ENCODE measurements at places on chromosomes 4 and X.

DNA sequence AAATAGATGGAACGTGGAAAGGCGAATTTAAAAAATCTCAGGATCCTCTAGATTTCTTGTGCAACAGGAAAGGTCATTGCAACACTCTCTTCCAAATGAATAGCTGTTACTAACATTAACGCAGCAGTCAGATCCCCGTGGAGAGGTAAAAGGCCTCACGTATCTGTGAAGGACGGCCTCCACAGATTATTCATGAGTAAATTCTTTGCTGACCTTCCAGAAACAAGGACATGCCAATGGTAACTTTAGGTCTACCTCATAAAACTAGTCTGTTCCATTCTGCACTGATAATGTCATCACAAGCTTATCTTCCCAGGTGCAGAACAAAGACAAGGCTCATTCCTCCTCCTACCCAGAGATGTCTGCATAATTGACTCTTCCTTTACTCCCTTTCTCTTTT, 16.1 kb upstream of the REPS2 start:
- DNase-seq: no peak

GRCh38 chrX:140104760-140105159, 139.4 kb upstream of the CXorf66 start:
- DNase-seq: no peak

- no peak for DNase-seq
These were observed 99.4 kb upstream of the PUDP start for GRCh38 chrX:7247346-7247745.

- DNase-seq: no peak
These were observed 99.5 kb upstream of the NKX1-1 start for GRCh38 chr4:1505511-1506460.

- DNase-seq: no peak
These were observed 358.9 kb downstream of the GPAT3 start for GRCh38 chr4:83894831-83895230.

DNA sequence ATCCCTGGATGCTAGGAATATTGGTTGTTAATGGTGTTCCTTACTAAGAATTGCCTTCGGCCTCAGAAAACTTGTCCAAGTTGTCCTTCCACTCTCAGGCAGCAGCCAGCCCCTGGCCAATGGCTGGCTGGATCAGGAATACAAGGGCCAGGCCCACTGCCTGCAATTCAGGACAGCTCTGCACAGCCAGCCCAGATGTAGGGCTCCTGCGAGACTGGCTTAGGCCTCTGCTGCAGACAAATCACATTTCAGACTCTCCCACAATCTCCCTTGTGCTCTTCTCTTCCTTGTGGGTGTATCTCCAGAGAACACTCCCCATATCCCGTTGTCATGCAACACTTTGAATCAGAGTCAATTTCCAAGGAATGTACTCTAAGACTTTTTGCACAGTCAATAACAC, 747.6 kb upstream of the FTHL17 start:
- DNase-seq: no peak

GRCh38 chr4:161931089-161931488, 232.7 kb downstream of the FSTL5 start:
- no peak for DNase-seq

- no peak for DNase-seq
These were observed 51.7 kb downstream of the METTL14 start for GRCh38 chr4:118736900-118737299.

- DNase-seq: no peak
These were observed 62.0 kb downstream of the ASMT start for GRCh38 chrX:1676866-1677265.

DNA sequence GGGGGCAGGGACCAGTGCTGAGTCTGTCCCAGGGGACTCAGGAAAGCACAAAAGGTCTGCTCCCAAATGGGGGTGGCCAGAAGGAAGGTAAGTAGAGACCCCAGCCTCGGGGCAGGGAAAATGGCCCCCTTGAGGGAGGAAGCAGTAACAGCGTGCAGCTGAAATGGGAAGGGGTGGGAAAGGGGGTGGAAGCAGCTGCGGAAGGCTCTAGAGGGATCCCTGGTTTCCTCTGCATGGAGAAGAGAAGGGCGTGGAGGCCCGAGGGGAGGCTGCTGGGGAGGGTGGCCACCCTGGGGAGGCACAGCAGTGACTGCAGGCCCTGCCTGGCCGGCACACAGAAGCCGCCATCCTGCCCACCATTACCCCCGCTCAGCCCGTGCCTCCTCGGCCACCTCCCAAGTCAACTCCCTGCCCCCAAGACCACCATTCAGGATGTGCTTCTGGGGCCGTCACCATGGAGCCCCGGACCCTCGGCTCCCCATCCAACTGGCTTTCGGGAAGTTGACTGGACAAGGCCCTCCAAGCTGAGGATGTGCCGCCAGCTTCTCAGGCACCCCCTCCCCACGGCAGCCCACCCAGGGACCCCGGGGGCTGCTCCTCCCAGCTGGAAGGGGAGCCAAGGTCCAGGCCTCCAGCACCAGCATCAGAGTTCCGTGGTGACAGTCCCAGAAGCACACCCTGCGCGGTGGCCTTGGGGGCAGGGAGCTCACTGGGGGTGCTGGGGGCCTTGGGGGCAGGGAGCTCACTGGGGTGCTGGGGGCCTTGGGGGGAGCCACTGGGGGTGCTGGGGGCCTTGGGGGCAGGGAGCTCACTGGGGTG, 23.6 kb downstream of the CFAP99 start:
- no peak for DNase-seq

GRCh38 chrX:102708900-102709299, 3.3 kb upstream of the GPRASP2 start:
- DNase-seq: no peak

GRCh38 chr4:8275548-8275910, 6.0 kb downstream of the HTRA3 start:
- DNase-seq: no peak

DNA sequence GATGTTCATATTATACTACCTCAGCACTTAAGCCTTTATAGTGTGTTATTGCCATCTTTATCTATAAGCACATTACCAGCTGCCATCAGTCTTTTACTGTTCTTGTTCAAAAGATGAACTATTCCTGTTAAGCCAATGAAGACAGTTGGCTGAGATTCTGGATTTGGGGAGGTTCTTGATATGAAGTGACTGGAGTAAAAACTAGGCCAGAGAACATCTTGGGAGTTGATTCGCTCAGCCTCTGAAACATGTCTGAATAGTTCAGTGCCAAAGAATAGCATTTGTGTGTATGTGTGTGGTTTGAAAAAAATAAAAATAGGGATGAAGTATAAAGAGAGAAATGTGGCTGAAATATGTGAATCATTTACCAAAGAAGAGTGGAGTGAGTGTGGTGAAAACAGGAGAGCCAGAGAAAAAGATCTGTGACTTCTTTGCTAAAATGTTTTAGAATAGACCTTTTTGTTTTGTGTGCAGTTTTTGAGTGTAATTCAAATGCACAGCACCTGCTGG, 15.2 kb downstream of the EXOC1 start:
- DNase-seq: no peak

GRCh38 chrX:55715847-55716246, 1.7 kb upstream of the RRAGB start:
- no peak for DNase-seq

DNA sequence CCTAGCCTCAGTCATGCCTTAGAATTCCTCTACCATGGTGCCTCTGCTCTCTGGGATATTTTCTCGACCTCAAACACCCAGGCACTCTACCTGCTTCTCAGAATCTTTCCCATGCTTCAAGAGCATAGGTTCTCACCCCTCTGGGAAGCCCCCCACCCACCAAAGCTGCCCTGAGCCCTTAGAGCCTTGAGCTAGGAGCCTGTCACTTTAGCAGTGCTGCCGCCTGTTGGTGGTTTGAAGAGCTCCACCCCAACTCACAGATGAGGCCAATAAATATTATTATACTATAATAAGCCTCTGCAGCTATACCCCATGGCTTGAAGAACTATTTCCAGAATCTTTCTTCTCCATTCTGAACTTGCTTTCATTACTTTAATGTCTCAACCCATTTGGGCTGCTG, 109.7 kb downstream of the RTL5 start:
- DNase-seq: no peak

DNA sequence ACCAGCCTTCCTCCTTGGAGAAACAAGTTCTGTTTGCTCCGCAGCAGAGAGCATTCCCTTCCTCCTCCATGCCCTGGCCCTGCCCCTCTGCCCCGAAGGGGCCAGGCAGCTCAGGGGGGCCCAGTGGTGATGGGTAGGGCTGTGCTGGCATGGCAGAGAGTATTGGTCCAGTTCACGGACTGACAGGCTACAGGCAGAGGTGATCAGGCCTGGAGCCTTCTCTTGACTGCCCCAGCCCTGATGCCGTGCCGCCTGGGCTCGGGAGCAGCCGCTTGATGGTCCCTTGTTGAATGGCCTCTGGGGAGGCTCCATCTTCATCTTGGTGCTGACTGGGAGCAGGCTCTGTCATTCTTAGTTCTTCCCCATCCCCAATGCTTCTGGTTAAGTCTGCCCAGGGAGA, 9.6 kb downstream of the NLGN3 start:
- DNase-seq: no peak

DNA sequence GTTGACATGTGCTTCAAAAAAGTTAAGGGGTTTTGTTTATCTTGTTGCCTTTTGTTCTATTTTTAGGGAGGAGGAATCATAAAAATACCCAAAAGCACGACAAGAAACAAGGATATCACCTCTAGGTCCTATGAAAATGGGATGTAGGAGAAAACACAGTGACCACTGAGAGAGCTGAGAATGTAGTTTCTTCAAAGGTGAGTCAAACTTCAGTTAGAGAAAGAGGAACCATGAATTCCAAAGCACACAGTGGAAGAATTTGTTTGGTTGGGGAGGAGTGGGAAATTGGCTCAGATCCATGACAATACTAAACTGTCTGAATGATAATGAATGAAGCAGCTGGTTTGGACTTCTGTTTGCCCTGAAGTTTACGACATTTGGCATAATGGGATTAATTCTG, 19.1 kb upstream of the FRYL start:
- DNase-seq: no peak

DNA sequence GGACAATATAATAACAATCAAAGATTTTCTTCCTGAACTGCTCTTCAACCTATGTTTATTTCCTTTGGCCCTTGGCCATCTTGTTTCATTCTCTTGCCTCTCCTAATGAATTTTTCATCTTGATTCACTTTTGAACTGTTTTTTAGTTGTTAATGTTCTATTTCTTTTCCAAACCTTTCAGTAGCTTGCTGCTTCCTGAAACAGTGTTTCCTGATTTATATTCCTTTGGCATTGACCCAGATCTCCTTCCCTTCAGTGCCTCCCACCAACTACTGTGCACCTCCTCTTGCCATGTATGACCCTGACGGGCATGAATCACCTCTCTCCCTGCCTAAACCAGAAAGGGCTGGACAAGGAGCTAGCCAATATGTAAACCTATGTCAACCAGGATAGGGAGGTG, 25.6 kb upstream of the SPP1 start:
- DNase-seq: no peak

GRCh38 chrX:7127056-7127455, 20.5 kb upstream of the STS start:
- no peak for DNase-seq

GRCh38 chrX:152619897-152620296, 17.8 kb upstream of the GABRQ start:
- no peak for DNase-seq

DNA sequence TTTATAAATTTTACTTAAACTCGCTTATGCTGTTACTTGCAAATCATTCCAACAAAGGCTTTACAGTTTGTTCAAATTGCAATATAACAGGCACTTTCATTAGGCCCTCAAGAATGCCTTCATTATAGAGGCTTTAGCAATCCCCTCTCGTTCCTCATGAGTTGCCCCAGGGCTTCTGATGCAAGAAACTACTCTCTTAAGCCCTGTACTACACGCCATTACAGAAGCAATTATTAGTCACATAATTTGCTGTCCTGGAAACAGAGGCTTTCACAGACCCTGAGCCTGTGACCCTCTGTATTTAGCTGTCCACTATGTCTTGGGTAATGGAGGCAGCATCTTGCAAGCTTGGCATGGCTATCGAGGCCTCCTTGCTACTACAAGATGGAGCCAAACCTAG, 965.9 kb upstream of the DIAPH2 start:
- no peak for DNase-seq

DNA sequence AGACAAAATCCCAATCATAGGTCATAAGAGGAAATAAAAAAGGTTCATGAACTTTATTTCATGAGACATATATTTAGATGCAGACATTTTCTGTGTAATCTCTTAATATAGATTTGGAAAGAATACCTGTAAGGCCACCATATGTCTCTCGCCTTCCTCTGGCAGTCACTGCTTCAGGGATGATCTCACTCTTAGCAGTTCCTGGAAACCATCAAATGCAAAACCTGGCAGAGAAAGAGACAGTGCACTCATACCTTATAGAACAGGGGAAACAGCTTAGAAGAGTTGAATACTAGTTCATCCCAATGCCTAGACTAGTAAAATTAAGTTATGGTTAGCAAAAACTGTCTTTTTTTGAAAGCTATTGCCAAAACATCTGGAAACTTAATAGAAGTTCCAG, 243.3 kb downstream of the GASK1B start:
- no peak for DNase-seq

- DNase-seq: no peak
These were observed 638.9 kb downstream of the SPRY1 start for GRCh38 chr4:124035364-124036041.

GRCh38 chr4:76307660-76308014, 1.1 kb downstream of the STBD1 start:
- DNase-seq: no peak

DNA sequence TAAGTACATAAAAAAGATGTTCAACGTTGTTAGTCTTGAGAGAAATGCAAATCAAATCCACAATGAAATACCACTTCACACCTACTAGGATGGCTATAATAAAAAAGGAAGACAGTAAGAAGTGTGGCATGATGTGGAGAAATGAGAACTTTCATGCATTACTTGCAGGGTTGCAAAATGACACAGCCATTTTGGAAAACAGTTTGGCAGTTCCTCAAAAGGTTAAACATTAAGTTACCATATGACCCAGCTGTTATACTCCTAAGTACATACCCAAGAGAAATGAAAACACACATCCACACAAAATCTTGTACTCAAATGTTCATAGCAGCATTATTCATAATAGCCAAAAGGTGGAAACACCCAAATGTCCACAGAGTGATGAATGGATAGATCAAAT, 25.8 kb upstream of the LIMCH1 start:
- DNase-seq: no peak

DNA sequence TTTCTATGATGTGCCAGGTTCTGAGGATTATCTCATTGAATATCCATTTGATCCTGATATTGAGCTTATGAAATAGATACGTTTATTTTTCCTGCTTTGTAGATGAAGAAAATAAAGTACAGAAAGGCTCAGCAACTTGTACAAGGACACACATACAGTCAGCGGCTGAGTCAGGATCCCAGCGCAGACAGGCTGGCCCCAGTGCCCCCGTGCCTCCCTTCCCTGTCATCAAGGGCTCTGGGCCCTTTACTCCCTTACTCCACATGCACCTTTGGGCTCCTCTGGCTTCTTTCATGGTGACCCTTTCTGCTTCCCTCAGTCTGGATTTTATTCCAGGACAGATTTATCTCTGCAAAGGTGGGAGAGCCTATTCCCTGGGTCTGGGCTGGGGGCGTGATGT, 12.8 kb downstream of the RASL11B start:
- DNase-seq: no peak

Measured in stimulated activated CD4-positive, alpha-beta T cell treated with anti-CD3 and anti-CD28 coated beads, Interleukin-15, amount 100 ng/mL, for 1 hour (primary cell).